C1 segment of cervical spinal cord (tissue), 14 donors: ENCODE measurements at places on chromosomes 2 and 18.

DNA sequence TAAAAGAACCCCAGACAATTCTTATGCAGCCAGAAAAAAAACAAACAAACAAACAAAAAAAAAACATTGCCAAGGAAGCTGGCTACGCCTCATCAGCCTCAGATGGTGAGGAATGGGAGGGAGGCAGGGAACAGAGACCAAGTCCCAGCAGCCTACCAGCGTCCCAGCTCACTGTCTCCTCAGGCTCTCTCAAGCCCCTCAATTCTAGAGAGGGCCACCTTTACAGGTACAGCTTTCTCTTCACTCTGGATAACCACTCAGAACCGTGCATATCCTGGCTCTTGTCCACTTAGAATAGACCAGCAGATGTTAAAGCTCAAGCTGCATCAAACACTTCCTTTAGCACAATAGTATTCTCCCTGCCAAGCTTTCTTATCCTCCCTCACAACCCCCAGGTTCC lies 263.1 kb upstream of the CHAC2 start:
- DNase-seq: no peak

GRCh38 chr2:15389326-15389700 lies 171.8 kb downstream of the NBAS start:
- DNase-seq: no peak

- no peak for DNase-seq
Observed at GRCh38 chr2:207119048-207119447, 46.7 kb downstream of the KLF7 start.

GRCh38 chr2:100733391-100734187 lies 86.3 kb upstream of the NPAS2 start:
- no peak for DNase-seq

DNA sequence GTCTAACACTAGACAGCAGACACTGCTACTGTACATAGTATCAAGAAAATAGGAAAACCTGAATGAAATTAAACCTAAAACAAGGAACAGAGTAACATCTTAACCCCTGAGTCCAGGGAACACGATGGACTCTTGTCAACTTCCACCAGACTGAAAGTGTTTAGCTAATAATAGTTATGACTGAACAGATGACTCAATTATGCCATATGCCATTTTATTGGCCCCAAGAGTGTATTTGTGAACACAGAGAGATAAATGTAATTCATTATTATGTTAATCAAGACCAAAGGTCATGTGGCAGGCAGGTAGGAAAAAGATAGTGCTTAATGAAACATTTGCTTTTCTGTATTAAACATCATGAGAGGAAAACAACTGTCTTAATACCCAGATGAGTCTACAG lies 58.0 kb downstream of the NYAP2 start:
- DNase-seq: no peak

DNA sequence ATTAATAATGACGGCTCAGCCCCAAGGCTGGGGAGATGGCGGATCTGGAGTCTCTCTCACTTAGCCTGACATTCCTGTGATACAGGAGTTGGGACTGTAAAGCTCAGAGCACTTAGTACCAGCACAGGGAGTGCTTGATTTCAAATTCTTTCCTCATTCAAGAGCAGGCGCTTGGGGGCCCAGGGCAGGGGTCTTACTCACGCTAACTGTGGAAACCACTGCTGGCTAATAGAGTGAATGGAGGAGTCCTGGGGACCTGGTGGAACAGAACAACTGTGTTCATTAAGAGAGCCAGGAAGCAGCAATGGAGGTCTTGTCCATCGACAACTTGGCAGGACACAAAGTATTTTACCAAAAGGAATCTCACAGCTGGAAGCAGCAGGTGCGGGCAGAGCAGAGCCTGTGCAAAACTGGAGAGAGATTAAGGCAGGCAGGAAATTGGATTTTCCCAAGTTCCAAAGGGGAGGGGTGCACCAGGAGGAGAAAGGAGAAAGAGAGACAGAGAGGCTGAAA lies 358.9 kb downstream of the TNS1 start:
- no peak for DNase-seq

DNA sequence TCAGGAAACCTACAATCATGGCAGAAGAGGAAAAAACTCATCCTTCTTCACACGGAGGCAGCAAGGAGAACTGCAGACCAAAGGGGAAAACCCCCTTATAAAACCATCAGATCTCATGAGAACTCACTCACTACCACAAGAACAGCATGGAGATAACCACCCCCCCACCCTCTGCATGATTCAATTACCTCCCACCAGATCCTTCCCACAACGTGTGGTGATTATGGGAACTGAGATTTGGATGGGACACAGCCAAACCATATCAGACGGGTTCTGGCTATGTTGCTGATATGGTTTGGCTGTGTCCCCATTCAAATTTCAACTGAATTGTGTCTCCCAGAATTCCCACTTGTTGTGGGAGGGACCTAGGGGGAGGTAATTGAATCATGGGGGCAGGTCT lies 28.7 kb upstream of the CCDC150 start:
- no peak for DNase-seq

DNA sequence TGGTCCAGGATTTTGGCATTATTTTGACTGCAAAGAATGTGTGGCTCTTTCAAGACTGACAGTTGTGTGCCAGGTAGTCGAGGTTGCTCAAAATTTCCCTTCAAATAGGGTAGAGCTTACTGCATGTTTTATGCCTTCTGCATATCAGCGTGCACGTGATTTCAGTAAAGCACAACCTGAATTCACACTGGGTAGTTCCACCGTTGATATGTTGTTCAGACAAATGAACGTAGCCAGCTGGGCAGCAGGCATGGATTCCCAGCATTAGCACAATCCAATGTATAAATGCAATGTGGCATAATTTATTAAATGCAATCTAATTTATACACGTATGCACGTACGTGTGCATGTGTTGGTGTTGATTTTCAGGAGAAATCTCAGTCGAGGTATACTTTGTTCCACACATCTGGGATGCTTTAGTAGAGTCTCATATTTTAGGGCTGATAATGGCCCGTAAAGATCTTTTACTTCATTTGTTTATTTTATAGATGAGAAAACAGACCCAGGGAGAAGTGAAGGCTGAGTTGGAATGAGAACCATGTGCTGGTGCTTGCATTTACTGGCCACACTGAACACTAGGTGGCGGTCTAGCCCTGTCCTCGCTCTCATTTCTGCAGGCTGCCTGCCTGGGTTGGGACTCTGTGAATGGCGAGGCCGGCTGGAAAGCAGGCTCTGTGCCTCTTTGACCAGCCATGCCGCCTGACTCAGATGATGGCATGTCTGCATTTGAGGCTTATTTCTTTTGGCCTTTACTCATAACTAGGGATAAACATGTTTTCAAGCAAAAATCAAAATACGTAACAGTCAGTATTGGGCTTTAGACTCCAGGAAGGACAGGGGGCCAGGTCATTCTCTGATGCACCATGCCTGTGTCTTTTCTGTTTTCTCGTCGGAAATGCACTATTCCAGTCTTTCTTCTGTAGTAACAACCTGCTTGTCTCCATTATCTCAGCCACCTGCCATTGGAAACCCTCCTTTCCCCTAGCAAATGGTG lies 120.4 kb downstream of the RNF144A start:
- DNase-seq: no peak

GRCh38 chr18:2466978-2467377 lies 104.3 kb downstream of the METTL4 start:
- no peak for DNase-seq

DNA sequence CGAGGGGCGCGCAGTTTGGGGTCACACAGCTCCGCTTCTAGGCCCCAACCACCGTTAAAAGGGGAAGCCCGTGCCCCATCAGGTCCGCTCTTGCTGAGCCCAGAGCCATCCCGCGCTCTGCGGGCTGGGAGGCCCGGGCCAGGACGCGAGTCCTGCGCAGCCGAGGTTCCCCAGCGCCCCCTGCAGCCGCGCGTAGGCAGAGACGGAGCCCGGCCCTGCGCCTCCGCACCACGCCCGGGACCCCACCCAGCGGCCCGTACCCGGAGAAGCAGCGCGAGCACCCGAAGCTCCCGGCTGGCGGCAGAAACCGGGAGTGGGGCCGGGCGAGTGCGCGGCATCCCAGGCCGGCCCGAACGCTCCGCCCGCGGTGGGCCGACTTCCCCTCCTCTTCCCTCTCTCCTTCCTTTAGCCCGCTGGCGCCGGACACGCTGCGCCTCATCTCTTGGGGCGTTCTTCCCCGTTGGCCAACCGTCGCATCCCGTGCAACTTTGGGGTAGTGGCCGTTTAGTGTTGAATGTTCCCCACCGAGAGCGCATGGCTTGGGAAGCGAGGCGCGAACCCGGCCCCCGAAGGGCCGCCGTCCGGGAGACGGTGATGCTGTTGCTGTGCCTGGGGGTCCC lies at the start of gene ITGA4:
Gene ITGA4 (plus strand): TSS at position 266 of the 620 bp plus-strand sequence. CDS start 269 bp downstream, at position 535.
- no peak for DNase-seq

DNA sequence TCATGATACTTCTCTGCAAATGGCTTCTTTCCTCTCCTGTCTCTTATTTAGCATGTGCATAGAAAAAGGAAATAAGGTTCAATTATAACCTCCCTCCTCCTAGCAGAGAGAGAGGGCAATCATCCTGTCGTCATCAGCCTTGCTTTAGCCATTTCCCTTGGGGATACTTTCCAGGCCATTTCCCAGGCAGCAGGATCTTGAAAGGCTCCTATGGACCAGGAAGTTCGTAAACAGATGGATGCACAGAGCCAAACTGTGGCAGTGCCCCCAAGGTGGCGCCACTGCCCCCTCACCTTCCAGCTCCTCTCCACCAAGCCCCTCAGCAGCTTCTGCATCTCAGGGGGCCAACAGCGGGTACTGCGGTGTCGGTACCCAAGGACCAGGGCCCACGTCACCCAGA lies 157.4 kb downstream of the DTNA start:
- DNase-seq: no peak

DNA sequence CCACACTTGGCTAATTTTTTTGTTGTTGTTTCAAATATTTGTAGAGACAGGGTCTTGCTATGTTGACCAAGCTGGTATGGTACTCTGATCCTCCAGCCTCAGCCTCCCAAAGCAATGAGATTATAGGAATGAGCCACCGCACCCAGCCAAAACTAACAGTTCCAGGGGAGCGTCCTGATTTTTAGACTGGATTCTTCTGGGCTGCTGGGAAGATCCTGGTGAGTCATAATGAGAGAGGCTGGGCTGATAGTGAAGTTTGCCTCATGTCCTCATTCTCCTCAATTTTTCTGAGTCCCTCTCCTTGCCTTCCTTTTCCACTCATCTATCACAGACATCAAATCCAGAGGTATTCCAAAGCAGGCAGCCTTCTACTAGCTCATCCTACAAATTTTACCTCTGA lies 81.3 kb downstream of the VSNL1 start:
- DNase-seq: no peak

GRCh38 chr2:47038656-47039488 lies 116.2 kb downstream of the STPG4 start:
- DNase-seq: no peak

DNA sequence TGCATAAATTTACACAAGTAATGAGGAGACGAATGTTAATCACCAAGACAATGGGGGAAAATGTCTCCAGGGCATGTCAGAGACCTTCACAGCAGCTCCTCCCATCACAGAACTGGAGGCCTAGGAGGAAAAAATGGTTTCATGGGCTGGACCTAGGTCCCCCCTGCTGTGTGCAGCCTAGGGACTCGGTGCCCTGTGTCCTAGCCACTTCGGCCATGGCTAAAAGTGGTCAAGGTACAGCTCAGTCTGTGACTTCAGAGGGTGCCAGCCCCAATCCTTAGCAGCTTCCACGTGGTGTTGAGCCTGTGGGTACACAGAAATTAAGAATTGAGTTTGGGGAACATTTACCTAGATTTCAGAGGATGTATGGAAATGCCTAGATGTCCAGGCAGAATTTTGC lies 152.2 kb upstream of the KCNJ3 start:
- DNase-seq: no peak

- no peak for DNase-seq
Observed at GRCh38 chr2:230893338-230893737, 28.6 kb downstream of the ITM2C start.

- no peak for DNase-seq
Observed at GRCh38 chr2:160109243-160109642, 46.8 kb upstream of the PLA2R1 start.

GRCh38 chr18:66495844-66496243 lies 108.0 kb downstream of the CDH19 start:
- DNase-seq: peak; percentile 25

DNA sequence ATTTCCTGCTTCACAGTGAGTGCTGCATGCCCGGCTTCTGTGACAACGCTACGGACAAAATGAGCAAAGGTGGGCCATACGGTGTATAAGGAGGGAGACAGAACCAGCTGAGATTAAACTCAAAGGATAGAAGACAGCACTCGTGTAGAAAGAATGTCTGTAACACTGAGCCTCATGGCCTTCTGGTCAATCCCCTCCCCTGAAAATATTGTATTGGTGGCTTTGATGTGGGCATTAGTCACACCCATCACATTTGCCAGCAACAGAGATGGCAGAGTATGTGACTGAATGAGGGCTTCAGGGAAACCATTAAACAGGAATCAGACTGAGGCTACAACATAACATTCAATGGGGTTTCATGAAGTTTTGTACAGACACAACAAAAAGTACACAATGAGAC lies 287.8 kb upstream of the CCDC68 start:
- DNase-seq: no peak

DNA sequence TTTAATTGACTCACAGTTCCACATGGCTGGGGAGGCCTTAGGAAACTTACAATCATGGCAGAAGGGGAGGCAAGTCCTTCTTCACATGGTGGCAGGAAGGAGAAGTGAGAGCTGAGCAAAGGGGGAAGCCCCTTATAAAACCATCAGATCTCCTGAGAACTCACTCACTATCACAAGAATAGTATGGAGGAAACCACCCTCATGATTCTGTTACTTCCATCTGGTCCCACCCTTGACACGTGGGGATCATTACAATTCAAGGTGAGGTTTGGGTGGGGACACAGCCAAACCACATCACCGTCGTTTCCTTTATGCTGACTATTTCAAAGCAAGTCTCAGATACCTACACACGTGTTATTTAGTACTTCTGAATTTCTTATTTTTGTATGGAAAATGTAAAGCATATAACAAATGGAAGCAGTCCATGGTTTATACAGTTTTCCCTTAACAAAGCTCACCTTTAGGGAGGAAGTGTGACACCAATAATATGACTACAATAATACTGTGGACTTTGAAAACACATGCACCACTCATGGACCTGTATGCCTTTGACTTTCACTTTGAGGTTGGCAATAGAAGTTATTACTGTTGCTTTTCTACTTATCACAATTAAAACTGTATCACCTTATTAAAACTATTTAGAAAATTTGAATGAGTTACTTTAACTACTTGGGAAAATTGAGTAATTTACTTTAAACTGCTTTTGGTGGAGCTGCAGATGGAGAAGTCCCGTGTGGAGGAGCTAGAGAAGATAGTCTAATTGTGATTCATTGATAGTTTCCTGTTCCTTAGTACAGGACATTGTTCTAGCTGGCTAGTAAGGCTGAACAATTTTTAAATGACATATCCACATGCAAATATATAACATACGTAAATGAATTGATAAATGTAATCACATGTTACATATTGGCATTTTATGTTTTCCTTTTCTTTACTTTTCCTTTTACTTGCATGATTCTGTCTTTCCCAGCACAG lies 37.3 kb downstream of the MTCL1 start:
- DNase-seq: no peak
